Activated CD4-positive, alpha-beta T cell treated with anti-CD3 and anti-CD28 coated beads for 24 hours (primary cell): ENCODE measurements at places on chromosomes 1 and 21.

- no peak for DNase-seq
Measured at GRCh38 chr21:45244799-45245340, 42.8 kb downstream of the POFUT2 start.

GRCh38 chr1:158969855-158970254 lies 38.5 kb downstream of the PYHIN1 start:
- DNase-seq: no peak

DNA sequence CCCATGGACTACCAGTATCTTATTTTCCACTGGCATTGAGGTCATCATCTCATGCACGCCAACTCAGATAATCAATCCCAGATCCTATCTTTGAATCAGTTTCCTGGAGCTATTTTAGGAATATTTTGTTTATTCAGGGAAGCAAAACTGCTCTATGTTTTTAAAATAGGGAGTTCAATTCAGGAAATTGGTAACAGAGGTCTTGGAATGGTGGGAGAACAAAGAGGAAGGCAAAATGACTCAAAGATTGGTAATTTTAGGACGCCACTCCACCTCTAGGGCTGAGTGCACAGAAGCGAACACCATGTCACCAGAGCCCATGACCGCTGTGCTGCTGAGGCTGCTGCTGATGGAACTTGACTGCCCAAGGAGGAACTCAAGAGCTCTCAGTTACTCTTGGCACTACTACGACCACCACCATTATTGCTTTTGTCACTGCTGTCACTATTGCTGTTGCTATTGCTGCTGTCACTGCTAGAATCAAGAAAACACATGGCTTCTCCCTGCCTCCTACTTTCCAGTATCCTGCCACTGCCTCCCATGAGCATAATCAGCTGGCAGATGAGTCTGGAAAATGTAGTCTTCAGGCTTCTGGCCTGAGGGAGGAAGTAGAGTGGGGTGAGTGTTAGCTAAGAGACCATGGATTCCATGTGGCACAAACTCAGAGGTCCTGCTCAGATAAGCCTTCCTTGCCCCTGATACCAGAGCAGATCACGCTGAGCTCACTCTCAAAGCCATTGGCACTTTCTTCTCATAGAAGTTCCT lies 71.6 kb upstream of the CNIH3 start:
- DNase-seq: no peak

- DNase-seq: no peak
Measured at GRCh38 chr1:40413527-40414252, 36.6 kb upstream of the ZFP69B start.

GRCh38 chr1:246476771-246477170 lies 30.3 kb downstream of the SMYD3 start:
- DNase-seq: no peak

GRCh38 chr1:204414016-204414415 lies 2.4 kb upstream of the PPP1R15B start:
- DNase-seq: no peak

DNA sequence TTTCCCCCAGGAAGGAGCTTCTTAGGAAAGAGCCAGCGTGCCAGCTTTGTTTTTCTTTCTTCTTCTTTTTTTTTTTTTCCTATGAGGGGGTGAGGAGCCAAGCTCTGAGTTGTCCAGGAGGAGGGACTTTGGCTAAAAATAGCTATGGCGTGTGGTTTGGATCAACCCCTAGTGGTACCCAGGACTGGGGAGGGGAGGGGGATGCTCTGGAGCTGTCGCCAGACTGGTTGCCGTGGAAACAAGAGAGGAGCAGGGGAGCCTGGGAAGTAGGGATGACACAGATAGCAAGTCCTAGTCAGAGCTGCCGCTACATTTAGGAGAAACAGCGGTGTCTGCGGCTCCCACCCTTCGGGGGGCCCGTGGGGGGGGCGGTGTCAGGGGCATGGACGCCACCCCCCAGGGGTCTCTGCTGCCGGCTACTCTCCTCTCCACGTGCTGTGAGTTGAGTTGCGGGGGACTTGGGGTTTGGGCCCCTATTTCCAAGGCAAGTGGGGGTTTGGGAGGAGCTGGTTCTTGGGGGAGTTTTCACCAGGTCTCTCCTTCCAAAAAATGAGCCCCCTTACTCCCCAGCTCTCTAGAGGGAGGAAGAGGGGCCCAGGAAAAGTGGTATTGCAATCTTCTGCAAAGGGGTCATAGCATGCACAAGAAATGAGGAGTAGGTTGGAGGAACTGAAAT lies at the start of gene KCNJ9:
KCNJ9 (plus strand) TSS at position 278 of the 676 bp plus-strand sequence. CDS start 2,493 bp downstream, outside the sequence.
- DNase-seq: no peak

DNA sequence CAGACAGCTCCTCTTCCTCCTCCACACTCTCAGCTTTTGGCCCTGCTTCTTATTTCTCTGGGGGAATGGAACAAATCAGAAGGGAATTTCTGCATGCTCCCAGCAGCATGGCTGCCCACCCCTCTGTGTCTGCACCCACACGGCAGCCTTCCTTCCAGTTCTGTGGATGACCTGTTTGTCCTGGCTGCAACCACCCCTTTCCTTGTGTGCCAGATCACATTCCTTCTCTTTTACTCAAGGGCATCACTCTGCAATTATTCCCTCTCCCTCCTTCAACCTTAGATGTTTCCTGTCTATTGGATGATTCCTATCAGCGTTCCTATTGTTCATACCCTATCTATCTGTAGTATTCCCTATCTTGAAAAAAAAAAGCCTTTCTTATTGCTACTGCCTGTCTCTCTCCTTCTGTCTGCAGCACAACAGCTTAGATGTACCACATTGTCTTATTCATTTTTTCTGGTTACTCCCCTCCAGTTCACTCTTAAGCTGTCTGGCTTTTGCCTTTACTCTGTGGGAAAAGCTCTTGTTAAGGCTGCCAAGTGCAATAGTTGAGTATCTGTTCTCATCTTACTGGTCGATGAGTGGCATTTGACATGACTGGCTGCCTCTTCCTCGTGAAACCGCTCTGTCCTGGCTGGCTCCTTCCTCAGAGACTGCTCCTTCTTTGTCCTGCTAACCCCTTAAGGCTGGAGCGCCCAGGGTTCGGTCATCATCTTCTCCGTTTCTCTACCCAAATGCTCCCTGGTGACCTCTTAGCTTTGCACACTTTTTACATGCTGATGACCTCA lies 351.1 kb downstream of the CAMTA1 start:
- DNase-seq: no peak

GRCh38 chr1:199362996-199363395 lies 664.5 kb upstream of the NR5A2 start:
- no peak for DNase-seq
